CD8-positive, alpha-beta T cell (primary cell): ENCODE measurements at places on chromosomes 4 and X.

GRCh38 chrX:150429594-150429993 lies 66.5 kb downstream of the MAMLD1 start:
- no peak for DNase-seq

GRCh38 chr4:78707793-78708192 lies 68.4 kb upstream of the BMP2K start:
- no peak for DNase-seq

DNA sequence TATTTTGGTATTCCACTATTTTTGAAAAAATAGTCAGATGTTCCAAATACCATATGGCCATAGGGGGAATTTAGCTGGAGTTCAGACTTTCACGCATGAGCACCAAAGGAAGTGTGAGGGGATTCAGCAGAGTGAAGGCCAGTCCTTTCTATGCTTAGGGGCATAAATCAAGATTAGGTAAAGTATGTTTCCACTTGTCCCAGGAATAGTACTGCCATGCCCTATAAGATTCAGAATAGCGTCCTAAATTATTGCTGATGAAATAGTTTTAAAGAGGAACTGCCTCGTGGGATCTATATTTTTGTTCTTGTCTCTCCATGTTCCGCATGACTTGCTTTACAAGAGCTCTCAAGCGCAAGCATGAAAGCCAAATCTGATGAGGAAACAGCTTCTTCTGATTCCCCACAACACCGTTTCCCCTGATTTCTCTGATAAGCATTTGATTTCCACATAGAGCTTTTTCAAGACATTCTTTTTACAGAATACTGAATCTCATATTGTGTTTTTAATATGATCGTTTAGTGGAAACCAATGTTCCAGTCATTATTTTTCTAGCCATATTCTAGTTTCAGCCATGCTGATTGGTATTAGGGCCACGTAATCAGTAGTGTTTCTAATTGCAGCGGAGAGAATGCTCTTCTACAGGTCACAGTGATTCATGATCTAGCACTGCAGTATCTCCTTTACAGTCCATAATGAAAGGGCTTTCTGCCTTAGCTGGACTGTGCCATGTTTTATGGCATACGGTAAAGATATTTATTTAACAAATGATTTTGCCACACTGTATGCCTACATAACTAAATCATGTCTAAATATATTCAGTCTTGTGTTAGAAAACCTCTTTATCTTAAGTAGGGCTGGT lies 492.3 kb downstream of the CENPC start:
- no peak for DNase-seq

GRCh38 chr4:159010563-159011260 lies 92.2 kb upstream of the RAPGEF2 start:
- no peak for DNase-seq

- no peak for DNase-seq
These were observed 1.7 kb upstream of the ZFP42 start for GRCh38 chr4:187993827-187994226.

DNA sequence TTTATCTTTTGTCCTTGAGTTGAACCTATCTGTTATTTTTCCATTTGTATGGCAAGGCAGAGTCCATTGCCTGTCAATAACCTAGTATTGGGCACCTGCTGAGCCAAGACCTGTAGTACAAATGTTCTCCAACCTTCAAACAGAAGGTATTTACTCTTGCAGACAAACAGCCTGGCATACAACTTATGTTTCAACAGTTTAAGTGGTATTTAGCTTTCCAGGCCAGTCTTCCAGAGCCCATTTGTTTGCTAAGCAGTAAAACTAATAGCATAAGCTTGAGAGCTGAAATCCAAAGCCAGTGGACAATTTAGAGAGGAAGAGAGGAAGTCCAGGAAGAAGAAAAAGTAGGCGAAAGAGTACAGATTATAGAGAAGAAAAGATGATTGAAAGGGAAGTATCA lies 979.3 kb downstream of the GLUD2 start:
- no peak for DNase-seq

DNA sequence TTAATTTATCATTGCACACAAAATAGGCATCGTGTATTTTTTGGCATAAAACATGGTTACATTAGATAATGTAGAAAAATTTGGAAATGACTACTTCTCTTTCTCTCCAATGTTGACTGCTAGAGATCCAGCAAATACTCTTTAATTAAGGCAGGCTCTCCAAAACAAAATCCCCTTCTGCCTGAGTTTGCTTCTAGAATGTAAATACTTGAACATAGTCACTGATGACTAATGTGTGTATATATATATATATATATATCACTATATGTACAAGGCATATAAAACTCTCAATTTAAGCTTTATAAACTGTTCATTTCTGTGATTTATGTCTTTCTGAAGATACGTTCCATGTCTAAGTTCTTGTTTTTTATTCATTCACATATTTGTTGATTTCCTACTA lies 67.2 kb upstream of the CAMK2D start:
- no peak for DNase-seq

- DNase-seq: no peak
These were observed 421.8 kb downstream of the MAPK10 start for GRCh38 chr4:85938062-85938461.

GRCh38 chr4:78032446-78032845 lies 24.7 kb upstream of the FRAS1 start:
- no peak for DNase-seq

- DNase-seq: no peak
These were observed 80.8 kb upstream of the BMPR1B start for GRCh38 chr4:94676970-94677369.

- DNase-seq: no peak
These were observed 3.2 kb downstream of the SOWAHB start for GRCh38 chr4:76894537-76895255.

DNA sequence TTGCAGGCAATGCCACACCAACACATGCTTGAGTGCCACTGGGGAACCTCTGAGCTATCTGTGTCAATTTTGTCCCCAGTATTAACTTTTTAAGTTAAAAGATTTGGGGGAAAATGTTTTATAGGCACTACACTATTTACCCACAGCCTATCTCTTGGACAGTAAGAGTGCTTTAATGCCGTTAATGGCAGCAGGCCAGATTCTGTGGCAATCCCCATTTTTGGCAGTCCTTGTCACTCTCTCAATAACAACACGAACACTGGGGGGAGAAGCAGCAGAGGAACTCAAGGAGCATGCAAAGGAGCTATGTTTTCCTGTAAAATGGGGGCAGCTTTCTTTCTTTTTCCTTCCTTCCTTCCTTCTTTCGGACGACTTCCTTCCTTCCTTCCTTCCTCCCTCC lies 168.6 kb downstream of the NSUN7 start:
- no peak for DNase-seq

GRCh38 chr4:22539251-22539650 lies 23.4 kb upstream of the ADGRA3 start:
- no peak for DNase-seq

- no peak for DNase-seq
These were observed 814.8 kb upstream of the PRKX start for GRCh38 chrX:4528247-4528646.

- DNase-seq: no peak
These were observed 11.5 kb downstream of the RASGEF1B start for GRCh38 chr4:81460191-81460701.

- DNase-seq: no peak
These were observed 112.3 kb downstream of the ASB9 start for GRCh38 chrX:15157624-15158023.

DNA sequence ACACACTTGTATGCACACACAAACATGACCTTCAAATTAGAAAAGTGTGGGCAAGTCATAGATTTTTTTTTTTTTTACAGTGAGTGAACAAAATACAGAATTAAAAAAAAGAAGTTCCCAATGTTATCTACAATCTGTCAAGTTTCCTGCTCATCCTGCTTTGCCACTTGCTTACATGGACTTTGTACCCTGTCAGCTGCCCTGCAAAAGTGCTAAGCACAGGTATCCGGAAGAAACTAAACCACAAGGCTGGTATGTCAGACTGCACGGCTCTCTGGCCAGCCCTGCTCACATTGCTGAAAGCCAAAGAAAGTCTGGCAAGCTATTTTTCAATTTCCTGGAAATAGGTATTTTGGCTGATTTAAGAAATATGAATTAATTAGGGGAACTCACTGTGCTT lies 38.9 kb upstream of the BCLAF3 start:
- no peak for DNase-seq

DNA sequence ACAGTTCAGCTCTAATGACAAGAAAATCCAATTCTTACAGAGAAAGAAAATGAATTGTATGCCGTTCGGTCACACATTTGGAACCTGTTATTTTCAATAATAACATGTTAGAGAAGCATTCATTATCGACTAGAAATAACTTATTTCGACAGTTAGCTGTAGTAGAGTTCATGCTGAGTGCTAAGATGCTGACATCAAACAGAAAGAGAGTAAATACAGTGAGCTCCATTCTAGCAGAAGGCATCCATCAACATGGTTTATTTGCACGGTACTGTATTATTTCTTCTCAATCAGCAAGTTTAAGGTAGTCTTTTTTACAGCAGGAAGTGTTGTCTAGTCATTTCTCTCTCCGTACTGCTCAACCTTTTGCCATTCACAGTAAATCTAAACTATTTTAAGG lies 732.1 kb downstream of the STIM2 start:
- no peak for DNase-seq

DNA sequence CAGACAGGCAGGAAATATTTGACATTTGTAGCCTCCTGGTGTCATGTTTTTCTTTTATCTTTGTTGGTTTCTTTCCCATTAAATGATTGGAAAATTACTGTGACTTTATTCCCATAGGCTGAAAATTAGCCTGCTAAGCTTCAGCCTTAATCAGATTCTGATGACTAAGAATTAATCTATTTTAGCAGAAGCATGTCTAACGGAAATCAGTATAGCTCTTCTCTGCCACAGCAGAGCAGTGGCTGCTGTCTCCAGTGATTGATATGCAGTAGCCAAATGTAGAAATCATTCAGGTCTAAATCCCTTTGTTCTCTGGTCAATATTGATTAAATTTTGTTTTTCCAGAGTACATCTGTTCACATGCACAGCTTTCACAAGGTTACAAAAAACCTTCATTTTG lies 199.3 kb downstream of the GC start:
- no peak for DNase-seq

DNA sequence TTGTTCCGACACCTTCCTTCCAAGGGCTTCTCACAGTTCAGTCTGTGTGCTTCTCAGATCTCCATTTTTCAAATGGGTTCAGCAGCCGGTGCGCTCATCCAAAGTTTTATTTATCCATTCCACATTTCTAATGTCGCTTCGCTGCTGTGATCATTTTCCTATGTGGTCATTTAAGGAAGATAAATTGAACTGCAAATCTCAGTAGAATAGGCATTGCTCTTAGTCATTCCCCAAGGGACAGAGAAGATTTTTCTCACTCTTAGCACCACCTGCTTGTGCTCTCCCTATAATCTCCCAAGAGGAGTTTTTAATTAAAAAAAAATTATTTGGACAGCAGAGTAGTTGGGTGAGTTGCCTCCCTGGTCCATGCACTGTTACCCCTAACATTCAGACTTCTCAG lies 278.9 kb upstream of the GATB start:
- DNase-seq: no peak

DNA sequence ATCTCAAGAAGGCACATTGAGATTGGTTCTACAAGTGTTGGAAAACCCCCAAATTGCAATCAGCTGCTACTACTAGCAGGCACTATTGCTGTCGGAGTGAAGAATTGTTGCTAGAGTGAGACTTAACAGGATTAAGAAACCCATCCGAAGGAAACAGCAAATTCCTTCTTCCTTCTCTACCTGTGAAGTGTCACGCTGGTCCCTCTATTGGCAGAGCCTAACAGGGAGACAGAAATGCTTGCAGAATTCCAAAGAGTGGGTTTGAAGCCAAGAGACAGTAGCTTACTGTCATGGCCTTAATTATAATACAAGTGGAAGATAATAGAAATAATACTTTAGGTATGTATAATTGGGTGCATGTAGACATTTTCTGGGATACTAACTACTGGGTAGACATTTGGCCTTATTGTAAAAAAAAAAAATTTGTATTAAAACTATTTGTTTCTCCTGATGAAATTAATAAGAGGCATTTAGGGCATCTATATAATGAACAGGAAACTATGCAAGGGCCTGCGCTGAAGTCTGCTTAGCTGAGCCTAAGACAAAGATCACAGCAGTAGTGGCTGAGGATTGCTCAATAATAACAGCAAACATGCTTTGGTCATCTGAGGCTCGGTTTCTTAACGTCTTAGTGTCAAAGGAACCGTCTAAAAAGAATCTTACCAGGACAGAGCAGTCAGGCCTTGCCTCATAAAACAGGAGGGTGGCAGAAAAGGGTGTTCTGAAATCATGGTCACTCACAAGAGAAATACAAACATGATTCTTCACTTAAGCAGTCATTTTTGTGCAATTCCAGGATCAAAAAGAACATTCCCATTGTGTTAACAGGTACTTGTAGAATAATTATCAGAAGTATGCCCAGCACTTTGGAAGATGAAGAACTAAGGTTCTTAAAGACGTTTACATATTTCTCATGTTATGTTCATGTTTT lies 40.8 kb downstream of the FAM241A start:
- DNase-seq: no peak

GRCh38 chr4:10111067-10111801 lies 5.4 kb downstream of the WDR1 start:
- DNase-seq: no peak

DNA sequence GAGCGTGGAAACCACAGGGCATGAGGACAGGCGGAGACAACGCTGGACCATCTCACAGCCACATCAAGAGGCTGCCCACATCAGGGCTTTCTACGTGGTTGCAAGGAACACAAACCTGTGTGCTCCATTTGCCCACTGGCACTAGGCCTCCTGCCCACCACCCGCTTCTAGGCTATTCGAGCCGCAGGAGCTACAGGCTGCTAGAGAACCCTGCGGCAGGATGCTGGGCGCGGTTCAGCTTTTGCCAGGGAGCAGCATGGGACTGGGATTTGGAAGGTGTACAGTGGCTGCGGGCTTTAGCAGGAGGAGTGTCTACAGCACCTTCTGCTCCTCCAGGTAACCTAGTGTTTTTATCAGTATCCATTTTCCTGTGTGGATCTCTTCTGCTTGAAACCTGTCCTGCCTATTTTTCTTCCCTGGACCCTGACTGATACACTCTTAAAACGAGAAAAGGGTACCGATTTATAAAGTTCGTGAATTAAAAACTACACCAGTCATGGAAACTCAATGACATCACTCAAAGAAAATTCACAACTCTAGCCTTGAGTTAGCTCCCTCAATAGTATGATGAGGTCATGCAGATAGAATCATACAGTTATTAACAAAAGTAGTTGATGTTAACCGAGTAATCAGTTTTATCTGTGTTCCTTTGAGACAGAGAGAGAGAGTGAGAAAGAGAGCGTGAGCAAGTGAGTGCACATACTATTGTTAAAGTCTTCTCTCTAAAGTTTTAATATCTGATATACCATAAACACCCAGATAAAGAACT lies 12.8 kb downstream of the NOP14 start:
- DNase-seq: no peak

DNA sequence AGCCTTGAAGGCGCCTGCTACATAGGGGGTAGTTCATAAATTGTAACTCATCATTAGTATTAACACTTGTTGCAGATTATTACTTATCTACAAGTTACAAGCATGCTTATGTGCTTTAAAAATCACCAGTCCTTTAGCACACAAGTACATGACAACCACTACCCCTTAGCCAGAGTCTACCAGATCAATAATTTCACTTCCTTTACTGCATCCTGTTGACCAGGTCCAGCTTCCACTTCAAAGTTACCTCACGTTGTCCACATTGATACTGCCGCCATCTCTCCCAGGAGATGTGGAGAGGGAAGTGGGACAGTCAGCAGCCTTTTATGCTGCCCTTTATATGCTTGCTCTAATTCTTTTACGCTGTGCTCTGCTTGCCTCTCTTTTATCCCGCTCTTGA lies 231.3 kb upstream of the CXXC4 start:
- no peak for DNase-seq

- DNase-seq: no peak
These were observed 73.2 kb upstream of the VCX2 start for GRCh38 chrX:8244301-8244700.

- DNase-seq: no peak
These were observed 1011.5 kb downstream of the PCDH19 start for GRCh38 chrX:99398545-99398944.
